ENCODE measurements at places on chromosomes 2 and 18.
A peak's percentile ranks its signal among the peaks of the same experiment; 100 is the strongest.

DNA sequence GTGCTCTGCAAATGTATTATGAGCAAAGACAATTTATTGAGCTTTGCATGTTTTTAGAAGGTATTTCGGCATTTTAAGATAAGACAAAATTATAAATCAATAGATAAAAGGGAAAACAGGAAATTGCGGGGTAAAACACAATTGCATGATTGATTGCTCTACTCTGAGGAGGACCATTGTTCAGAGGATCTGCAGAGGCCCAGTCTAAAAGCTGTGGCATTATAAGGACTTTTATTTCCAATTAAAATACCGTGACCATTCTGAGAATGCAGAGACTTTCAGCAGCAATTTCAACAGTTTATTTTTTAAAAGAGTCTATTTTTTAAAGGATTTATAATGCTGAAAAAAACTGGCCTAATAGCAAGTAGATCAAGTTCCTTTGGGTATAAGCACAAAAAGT is 62.0 kb downstream of the TPGS2 start:
- DNase-seq = no peak

DNA sequence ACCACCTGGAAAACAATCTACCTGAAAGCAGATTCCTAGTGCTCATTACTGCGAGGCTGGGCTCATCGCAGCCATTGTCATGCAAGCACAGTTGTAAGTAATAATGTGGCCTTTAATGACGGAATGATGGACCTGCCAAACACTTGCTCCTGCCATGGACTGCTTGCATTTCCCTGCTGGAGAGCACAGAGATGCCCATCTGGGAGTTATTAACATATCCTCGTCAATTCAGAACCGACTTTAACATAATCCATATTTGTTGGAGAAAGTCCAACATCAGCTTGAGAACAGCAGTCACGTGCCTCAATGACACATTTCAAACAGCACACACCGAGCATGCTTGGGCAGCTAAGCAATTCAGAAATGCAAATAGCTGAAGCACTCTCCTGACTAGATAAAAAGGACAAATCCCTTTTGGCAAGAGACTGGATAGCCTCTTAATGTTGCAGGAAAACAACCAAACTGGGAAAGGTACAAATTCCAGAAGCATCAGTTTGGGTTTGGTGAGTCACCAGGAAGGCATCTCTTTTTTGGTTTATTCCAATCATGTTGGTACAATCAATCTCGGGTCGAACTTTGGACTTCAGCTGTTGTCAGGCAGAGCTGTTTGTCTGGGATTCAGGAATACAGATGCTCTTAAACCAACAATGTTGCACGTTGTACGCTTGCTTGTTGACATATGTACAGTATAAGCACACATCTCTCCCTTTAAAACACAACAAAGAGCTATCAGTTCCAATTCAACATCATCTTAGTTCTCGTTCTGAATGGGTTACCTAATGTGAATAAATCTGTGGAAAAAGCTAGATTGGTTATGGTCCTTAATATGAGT is 395.8 kb downstream of the LNPK start:
- no peak for DNase-seq

- no peak for DNase-seq
Measured at GRCh38 chr18:31658670-31659575, 25.5 kb downstream of the B4GALT6 start.

DNA sequence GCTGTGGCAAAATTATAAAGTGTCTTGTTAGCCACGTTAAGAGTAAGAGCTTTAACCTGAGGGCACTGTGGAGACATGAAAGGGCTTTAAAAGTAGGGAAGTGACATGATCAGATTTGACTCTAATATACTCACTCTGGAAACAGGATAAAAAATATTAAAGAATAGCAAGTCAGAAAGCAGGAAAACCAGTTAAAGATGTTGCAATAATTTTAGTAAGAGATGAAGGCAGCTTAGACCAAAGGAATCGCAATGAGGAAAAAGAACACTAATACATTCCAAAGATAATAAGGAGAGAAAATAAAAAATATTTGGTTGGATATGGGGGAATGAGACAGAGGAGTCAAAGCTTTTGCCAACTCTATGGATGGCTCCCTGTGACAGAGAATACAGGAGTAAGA is 183.8 kb downstream of the DYM start:
- no peak for DNase-seq

DNA sequence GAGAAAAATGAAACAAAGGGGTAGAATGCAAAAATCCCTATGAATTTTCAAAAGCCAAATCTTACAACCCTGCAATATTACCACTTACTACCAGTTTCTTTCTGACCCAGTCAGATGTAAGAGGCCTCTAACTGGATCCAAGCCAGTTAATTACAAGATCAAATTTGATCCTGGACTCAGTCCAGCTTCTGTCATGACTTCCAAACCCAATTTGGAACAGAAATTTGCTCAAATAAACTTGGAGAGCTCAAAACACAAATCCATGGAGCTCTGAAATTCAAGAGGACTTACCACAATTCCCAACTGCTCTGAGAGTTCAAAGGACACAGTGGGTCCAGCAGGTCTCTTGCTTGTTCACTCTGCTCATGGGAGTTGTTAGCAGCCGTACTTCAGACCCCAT is 1271.7 kb upstream of the SLC39A10 start:
- no peak for DNase-seq

- DNase-seq = peak; percentile 90
Measured at GRCh38 chr2:28810384-28811285, at the start of gene SPDYA. TSS of gene SPDYA (plus strand) at chr2:28810834. CDS start at chr2:28816015, 5,181 bp downstream.

- DNase-seq = no peak
Measured at GRCh38 chr2:44753552-44754285, 187.8 kb upstream of the SIX3 start.

- no peak for DNase-seq
Measured at GRCh38 chr2:3126171-3126910, 251.3 kb downstream of the EIPR1 start.

DNA sequence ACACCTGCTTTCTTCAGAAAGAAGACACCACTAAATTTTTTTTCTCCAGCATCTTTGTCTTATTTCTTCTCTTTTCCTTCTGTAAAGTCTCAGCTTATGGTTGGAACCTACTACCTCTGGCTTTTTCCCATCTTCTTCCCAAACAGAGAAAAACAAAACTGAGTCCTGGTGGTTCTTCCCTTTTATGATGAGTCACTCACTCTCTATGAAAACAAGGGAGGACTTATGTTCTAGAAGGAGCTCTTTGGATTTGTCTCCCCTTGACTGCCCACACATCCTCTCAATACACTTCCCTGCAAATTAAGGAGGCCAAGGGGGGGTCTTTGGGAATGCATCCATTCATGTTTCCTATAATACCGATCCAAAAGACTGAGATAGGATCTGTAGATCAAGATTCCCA is 22.1 kb upstream of the MEIS1 start:
- no peak for DNase-seq

DNA sequence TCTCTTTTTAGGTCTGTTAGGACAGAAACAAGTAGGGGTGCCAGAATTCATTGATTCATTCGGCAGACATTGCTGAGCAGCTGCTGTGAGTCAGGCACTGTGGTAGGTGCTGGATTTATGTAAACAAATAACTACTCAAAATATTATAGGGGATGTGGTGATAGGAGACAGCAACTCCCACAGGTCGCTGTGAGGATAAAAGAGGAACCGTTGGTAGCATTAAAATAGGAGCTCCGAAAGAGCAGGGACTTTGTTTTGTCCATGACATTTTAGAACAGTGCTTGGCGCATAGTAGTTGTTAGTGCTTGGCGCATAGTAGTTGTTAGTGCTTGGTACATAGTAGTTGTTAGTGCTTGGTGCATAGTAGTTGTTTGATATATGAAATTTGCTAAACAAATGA is 29.2 kb downstream of the ATP6V1C2 start:
- DNase-seq = no peak

- DNase-seq = peak; percentile 73
Measured at GRCh38 chr2:211157856-211158463, 601.6 kb downstream of the CPS1 start.

- no peak for DNase-seq
Measured at GRCh38 chr2:135664623-135665068, 77.0 kb upstream of the UBXN4 start.

DNA sequence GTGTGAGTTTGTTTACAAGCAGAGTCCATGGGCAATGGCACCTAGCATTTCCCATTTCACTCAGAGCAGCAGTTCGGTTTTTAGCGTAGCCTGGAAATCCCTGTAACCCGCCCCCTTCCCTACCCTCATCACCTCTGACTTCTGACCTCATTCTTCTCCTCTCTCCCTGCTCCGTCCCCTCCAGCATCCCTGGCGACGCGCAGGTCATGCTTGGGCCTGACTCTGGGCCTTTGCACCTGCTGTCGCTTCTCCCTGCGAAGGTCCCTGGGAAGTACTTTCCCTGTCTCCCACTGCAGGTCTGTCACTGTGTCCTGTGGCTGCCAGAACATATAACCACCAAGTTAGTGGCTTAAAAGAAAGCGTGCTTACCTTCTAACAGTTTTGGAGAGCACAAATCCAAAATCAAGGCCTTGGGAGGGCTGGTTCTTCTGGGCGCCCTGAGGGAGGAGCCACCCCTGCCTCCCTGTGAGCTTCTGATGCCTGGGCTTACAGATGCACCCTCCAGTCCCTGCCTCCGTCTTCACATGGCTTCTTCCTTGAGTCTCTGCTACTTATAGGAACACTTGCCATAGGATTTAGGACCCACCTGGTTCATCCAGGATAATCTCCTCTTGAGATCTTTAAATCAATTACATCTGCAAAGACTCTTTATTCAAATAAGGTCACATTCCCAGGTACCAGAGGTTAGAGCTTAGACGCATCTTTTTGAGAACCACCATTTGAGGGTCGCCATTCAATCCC is 8.1 kb upstream of the RAB17 start:
- no peak for DNase-seq

GRCh38 chr2:199405241-199405640 is 52.5 kb downstream of the SATB2 start:
- DNase-seq = no peak

GRCh38 chr2:38496927-38497669 is 105.6 kb downstream of the HNRNPLL start:
- DNase-seq = no peak

- DNase-seq = no peak
Measured at GRCh38 chr2:225052703-225053102, 10.4 kb upstream of the DOCK10 start.

- DNase-seq = peak; percentile 90
Measured at GRCh38 chr2:25673300-25674076, at the start of gene DTNB. TSS of gene DTNB (minus strand) at chr2:25673577. CDS start at chr2:25652660, 20,917 bp downstream.

- DNase-seq = no peak
Measured at GRCh38 chr2:506866-507265, 170.3 kb downstream of the TMEM18 start.

DNA sequence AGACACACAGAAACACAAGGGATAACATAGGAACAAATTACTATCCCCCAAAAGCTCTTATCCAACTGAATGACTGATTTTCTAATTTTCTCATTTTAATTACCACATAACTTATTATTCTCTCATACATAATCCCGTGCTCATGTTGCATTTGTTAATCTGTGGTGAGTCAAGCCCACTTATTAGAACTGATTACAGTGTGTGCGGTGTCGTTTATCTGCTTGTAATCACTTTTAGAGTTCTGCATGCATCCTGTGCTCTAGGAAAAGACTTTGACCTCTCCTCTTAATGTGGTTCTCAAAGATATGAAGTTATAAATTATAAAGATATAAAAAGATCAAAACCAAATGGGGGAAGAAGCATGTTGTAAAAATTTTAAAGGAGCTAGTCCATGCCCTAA is 29.7 kb downstream of the CNDP1 start:
- DNase-seq = no peak

DNA sequence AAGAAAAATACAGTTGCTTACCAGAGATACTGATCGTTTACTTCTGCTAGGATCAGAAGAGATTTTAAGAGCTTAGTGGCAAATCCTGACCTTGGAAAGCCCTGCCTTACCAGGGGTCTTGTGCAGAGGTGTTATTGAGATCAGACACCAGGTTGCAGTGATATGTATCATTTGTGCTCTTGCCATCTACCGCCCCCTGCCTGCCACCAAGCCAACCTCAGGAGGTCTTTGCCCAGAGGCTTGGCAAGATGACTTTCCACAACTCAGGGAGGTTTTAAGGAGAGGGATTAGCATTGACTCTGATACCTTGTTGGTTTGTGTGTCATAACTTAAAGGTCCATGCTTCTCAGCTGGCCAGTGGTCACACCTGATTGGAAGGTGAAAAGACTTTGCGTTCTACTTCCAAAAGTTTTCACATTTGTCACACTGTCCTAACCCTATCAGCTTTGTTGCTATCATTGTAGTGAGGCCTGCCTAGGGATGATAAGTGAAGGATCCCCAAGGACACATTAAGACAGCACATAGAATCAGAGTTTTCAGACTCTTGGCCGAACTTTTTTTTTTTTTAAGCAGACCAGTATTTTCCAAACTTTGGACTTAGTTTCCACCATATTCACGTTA is 46.2 kb upstream of the MGAT5 start:
- DNase-seq = peak; percentile 79

DNA sequence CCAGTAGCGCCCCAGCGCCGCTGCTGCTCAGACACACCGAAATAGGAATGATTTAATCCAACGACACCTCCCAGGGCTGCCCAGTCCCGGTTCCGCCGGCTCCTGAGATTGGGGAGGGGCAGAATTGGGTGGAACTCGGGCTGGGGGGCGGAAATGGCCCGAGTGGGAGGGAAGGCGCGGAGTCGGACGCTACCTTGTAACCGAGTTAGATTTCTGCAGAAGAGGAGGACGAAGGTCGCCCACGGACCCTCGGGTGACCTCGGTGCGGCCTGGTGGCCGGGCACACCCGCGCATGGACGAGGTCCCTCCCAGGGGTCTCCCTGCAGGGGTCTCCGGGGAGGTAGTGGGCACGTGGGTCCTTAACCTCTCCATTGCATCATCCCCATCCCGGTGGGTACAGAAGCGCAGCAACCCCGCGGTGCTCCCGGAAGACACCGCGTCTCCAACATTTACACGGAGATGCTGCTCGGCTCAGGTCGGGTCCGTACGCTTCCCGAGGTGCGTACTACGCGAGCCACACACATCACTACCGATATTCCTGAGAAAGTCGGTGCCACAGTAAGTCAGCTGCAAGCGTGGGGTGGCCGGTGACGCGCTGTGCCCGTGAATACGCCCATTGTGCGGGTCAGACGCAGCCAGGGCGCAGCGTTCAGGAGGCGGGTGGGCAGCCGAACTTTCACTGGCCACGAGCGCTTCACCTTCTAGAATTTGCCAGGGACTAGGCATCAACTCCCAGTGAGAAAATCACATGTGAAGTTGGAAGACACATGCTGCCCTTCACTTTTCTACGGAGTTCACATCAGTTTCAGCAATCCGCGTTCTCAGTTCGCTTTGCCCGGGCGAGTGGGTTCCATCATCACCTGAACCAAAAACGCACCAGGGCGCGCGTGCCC is 3.0 kb downstream of the ZNF516 start:
- DNase-seq = peak; percentile 83

GRCh38 chr2:64766841-64767669 is 113.3 kb upstream of the SERTAD2 start:
- DNase-seq = no peak

DNA sequence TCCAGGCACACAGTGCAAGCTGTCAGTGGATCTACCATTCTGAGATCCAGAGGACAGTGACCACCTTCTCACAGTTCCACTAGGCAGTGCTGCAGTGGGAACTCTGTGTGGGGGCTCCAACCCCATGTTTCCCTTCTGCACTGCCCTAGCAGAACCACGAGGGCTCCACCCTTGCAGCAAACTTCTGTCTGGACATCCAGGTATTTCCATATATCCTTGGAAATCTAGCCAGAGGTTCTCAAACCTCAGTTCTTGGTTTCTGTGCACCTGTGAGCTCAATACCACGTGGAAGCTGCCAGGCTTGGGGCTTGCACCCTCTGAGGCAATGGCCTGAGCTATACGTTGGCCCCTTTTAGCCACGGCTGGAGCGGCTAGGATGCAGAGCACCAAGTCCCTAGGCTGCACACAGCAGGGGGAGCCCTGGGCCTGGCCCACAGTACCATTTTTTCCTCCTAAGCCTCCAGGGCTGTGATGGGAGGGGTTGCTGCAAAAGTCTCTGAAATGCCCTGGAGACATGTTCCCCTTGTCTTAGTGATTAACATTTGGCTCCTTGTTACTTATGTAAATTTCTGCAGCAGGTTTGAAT is 77.5 kb downstream of the MAP4K3 start:
- DNase-seq = no peak
